ENCODE measurements at places on chromosomes 7 and 10.

- no peak for DNase-seq
Observed at GRCh38 chr7:104130726-104131125, 77.1 kb downstream of the ORC5 start.

DNA sequence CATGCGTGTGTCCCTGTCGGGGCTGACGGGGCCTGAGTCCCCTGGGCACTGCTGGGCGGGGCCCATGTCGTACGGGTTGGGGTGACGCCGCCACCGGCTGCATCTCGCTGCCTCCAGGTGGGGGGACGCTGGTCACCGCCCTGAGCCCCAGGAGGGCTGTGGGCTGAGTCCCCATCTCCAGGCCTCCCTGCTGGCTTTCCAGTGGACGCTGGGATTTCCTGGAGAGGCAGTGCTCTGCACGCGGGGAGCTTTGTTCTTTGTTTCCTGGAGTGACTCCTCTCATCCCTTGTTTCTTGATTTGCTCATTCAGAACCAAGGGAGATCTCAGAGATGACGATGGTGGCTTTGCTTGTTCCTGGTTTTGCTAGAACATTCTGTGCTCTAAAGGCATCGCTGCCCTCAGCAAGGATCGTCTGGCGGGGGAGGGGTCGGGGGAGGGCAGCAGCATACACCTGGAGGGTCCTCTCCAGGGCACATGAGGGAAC, 21.0 kb downstream of the PWWP2B start:
- no peak for DNase-seq

DNA sequence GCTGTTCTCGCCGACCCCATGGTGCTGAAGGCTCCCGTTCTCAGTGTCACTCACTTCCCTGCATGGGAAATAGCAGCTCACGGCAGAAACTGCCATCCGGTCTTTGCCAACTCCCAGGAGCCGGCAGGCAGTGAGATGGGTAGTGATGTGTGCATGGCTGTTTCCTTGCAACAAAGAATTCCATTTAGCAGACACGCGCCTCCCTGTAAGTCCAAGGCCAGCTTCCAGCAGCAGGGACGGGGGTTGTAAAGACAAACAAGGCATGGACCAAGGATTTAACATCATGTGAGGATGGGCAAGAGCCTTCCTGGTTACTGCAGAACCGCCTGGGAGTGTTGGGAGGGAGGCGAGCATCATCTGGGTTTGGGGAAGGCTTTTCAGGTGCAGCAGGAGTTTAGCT, 273.1 kb downstream of the GLRX3 start:
- no peak for DNase-seq

- no peak for DNase-seq
Observed at GRCh38 chr7:107494315-107494751, 24.5 kb downstream of the GPR22 start.

DNA sequence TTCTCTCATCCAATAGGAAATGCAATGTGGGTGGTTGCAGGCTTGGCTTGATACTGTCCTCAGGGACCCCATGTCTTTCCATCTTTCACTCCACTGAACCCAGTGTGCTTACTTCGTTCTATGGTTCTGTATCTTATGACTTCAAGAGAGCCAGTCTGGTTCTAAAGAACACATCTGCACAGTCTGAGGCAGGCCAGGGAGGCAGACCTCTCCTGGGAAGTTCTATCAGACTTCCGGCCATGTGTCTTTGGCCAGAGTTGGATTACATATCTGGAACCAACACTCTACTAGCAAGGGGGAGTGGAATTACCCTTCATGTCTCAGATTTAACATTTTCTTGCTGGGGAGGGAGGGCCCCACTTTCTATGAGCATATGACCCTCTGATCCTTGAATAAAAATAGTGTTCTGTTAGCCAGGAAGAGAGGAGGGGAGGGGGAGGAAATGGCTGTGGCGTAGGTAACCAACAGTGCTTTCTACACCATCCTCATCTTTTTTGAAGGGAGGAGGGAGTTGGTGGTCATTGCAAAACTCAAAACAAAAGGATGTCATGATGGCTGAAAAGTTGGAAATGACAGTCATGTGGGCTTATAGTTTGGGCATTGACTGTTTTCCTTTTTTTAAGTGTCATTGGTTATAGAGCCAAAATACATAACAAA, 370.2 kb downstream of the GATA3 start:
- DNase-seq: no peak

GRCh38 chr7:47039904-47040303, 542.0 kb downstream of the TNS3 start:
- DNase-seq: no peak

DNA sequence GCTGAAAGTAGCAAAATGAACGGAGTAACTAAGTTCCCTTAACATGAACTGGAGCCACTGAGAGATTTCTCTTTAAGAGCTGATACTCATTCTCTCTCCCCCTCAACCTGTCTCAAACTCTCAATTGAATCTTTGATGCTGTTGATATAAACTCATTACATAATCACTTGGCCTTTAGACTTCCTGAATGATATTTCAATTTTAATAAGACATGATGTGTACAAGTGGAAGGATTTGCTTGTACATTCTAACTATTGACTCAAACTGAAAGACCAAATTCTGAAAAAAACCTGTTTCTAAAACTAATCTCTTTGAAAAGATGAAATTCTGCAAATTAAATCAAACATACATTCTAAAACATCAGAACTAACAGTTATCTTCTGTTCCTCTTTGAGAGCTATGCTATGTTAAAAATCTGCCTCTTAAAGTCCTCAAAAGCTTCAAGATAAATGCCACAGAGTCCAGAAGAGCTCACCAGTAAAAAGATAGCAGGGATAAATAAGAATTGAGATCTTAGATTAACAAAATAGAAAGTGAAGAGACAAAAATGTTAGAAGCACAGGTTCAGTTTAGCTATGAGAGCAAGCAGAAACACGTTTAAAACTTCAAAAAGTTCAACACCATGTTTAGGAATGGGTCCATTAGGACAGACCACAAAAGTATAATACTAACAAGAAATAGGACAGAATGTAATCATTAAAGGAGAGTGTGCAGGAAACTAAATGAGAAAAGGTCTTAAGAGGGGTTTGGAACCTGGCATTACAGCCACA, 46.1 kb downstream of the TNPO3 start:
- no peak for DNase-seq

DNA sequence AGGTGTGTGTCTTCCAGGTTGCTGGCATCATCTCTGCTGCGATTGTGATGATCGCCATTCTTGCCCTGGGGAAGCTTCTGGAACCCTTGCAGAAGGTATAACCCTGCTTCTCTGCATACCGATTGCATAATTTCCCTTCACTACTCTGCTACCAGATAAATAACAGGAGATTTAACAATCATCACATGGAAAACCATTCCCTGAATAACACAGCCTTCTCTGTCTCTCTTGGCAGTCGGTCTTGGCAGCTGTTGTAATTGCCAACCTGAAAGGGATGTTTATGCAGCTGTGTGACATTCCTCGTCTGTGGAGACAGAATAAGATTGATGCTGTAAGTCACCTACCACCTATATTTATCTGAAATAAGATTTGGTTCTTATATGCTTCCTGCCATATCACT, 33.8 kb downstream of the SLC26A4 start:
- no peak for DNase-seq

DNA sequence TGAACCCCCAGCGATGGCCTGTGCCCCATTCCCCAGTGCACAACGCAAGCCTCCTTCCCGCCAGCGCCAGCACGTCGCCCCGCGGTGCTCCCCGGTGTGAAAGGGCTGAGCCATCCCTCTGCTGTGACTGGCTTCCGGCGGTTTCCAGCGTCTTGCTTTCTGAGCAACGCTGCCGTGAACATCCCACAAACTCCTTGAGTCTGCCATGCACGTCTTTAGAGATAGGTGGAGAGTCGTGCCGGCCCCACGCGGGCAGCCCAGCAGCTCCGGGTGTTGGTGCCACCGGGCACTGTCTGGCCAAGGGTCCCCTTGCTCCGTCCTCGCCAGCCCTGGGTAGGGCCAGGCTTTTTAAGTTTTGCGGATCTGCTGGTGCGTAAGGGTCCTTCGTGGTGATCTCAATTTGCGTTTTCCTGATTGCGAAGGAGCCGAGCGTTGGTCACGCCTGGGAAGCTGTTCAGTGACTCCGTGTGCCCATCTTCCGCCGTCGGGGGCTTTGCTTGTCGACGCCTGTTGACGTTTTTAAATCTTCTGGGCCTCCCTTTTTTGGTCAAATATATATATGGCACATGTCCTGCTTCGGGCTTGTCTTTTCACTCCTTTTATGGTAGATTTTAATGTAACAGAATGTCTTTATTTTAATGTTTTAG, 70.6 kb downstream of the FOXL3 start:
- no peak for DNase-seq

- no peak for DNase-seq
Observed at GRCh38 chr10:130933008-130933390, 378.5 kb downstream of the TCERG1L start.

- DNase-seq: no peak
Observed at GRCh38 chr7:117273814-117274225, 49.0 kb downstream of the WNT2 start.

GRCh38 chr7:148334441-148334956, 256.1 kb upstream of the C7orf33 start:
- DNase-seq: no peak

GRCh38 chr7:7563269-7563668, 3.4 kb upstream of the MIOS start:
- no peak for DNase-seq

DNA sequence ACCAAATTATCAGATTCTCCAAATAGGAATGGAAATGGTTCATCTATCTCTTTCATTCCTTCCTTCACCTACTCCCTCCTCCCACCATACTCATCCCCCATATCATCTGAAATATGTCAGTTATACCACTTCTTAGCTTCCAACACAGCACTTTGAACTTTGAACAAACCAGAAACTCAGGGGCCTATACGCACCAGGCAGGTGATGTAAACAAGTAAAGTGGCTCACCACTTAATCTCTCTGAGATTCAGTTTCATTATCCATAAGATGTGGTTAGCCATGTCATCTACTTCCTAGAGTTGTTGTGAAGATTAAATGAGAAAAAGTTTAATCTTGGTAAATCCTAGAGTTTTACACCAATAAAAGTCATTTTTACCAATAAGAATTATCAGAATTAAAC, 65.9 kb upstream of the LRRN3 start:
- DNase-seq: no peak

DNA sequence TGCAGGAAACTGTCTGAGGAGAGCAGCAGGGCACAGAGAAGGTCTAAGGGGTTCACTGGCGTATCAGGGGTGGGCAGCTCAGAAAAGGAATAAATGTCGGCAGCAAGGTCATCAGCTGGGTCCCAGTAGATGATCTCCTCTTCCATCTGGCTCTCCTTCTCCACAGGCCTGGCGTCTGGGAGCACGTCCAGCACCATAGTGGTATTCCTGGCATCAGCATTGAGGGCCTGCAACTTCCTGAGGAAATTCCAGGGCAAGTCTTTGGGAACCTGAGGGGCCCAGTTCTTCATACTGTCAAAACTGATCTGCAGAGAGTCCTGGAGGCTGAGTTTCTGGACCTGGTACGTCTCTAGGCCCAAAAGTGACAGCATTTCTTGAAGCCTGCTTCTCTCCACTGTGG, 9.6 kb upstream of the MRPS24 start:
- no peak for DNase-seq

DNA sequence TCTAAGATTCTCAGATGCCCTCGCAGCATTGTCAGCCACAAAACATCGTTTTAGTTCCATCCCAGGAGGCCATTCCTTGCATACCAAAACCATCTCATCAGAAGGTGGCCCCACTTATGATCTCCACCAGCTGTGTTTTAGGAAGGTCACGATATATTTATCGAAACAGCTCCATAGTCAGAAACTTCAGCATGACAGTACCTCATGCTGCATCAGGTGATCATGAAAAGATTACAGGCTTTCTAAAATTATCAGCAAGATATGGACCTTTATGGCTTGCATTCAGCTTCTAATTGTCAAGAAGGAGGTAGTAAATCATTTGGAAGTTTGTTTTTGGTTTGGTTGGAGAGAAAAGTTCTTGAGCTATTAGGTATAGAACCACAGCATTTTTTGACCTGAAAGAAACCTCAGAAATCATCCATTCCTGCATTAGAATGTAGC, 20.0 kb downstream of the JAZF1 start:
- no peak for DNase-seq

DNA sequence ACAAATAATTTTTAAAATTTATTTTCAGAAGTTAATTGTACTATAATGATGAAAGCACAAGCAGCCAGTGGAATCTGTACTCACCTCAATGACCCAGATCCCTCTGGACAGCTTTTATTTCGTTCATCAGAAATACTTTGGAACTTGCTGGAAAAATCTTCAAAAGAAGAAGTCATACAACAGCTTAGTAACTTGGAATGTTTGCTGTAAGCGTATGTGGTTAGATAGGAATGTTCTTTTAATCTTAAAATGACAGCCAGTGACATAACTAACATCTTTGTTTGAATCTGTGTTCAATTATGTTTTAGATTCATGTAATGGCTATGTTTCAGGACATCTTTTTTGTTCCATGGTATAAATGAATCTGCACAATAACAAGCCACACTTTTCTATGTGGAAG, 26.8 kb downstream of the CFAP69 start:
- no peak for DNase-seq

DNA sequence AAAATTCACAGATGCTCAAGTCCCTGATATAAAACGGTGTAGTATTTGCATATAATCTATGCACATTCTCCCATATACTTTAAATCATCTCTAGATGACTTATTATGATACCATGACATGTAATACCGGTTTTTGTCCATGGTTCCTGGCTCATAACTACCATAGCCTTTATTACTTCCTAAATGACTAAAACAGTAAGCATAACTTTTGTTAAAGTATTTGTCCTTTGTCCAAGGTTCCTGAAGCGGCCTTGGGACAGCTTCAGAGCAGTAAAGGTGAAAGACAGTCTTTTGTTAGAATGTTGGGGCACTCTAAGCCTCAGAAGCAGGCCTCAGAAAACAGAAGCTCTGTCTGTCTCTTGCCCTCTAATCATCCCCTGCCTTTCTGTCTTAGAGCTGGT, 4.0 kb downstream of the CRCP start:
- no peak for DNase-seq

DNA sequence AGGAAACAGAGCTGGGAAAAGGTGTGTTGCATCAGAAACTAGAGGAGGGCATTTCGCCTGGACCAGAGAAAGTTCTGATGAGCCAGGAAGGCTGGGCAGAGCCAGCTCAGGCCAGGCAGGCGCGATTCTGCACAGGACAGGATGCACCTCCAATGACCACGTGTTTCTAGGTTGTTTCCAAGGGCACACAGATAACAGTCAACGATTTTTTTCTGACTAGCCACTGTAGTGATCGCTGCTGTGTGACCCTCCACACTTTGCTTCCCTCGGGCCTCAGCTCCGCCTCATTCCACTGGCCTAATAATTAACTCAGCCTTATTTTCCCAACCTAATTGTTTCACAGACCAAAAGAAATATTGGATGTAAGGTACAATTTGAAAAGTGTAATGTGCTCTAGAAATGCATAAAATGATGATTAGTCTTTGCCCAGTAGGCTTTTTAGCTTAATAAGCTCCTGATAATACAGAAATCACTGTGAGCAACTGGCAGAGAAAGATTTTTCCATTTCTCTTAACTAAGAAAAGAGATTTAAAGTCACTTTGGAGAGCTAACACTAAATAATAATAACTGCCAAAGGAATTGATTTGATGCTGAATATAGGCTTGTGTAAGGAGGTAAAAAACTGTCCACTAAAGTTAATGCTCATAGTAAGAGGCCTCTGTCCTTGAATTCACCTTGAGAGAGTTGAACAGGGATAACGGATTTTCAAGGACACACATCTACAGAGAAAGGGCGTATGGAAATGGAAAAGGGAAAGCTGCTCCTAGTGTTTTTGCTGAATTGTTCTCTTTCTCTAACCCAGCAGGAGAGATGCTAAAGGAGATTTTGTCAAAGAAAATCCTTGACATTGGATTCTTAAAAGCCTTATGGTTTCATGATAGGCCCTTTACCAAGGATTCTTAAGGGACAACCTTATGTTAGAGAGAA, 291.0 kb upstream of the C7orf33 start:
- DNase-seq: peak; percentile 52
